Lower lobe of right lung (tissue), 2 donors: ENCODE measurements at places on chromosomes 2 and 18. TPM values are rescaled to one million over a fixed set of nuclear protein-coding genes. Genes with fewer than 3 reads are reported as not detected.

GRCh38 chr2:161004379-161004778 lies 155.8 kb upstream of the TANK start:
- no peak for DNase-seq

DNA sequence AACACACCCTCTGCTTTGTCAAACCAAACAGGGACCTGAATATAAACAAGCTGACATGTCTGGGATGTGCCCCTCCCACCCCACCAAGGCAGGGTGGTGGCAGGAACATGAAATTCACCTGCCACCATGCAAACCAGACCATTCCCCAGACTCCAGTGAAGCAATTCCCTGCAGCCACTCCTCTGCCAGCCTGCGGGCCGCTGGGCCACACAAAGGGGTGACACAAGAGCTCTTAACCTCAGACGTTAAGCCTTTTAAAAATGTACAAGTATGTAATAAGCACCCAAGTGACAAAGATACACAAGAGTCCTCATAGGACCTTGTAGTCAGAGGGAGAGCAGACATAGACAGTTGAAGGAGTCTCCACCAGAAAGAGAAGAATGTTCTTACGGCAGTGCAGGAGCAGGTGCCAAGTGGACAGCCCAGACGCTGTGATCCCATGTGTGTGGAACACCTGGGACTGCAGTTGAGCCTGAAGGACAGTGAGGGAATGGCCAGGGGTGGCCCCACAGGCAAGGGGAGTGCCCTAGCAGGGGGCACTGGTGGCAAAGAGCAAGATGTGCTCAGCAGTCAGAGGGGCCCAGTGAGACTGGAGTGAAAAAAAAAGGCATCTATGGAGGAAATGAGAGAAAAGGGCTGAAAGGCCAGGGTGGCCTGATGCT lies 36.9 kb downstream of the CRACDL start:
- peak; percentile 63 for DNase-seq

DNA sequence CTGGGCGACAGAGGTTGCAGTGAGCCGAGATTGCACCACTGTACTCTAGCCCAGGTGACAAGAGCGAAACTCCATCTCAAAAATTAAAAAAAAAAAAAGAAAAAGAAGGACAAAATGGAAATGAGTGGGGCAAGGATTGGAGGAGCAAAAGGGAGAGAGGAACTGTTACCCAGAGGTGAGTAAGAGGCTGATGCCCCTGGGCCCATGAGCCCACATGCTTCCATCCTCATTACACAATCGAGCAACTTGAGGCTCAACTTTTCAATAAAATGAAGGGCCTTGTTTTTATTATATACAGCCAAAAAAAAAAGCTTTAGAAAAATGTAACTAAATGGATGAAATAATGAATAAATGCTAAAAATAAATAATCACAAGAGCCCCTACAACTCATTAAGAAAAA lies 91.7 kb upstream of the YWHAQ start:
- no peak for DNase-seq

- peak; percentile 89 for DNase-seq
Observed at GRCh38 chr18:9708057-9708433, at the start of gene RAB31. Gene RAB31, plus strand, starts transcription at chr18:9708301. Its CDS starts 105 bp downstream, at chr18:9708406.

GRCh38 chr2:223759569-223760430 lies 77.6 kb downstream of the AP1S3 start:
- no peak for DNase-seq

GRCh38 chr2:180905461-180905860 lies 74.9 kb upstream of the UBE2E3 start:
- DNase-seq: no peak

Gene SCN7A
- total RNA-seq: 69.0 TPM
